IPS DF 6.9 (cell line): ENCODE measurements at places on chromosomes 12 and 14.
A peak's percentile ranks its signal among the peaks of the same experiment; 100 is the strongest.

DNA sequence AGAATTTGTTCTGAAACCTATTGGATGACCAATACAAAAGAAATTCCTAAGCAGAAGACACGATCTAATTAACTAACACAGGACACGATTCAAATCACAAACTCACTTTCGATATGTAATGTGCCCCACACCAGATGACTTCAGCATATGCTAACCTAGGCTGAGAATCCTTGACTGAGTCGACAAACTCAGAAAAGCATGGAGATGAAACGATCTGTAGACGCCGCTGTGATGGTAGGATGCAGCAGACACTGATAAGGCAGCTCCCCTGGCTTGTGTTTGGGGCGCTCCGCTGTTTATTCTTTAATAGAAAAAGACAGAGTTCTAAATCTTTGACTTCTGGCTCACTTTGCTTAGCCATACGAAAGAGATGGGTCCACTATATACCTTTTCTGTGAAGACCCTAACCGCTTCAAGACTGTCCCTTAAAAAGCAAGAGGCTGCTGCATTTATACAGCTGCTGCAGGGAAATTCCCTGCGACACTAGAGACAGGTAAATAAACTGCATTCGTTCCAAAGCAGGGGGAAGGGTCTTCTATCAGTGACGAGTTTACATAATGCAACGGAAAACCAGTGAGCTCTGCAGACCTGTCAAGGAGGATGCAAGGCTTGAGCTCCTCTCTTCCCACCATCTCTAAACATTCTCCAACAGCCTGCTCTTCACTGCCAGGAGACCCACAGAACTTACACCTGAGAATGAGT, 929 bp downstream of the CHD8 start:
- no peak for DNase-seq

- DNase-seq, result no peak
Observed at GRCh38 chr12:30448038-30448437, 247.6 kb downstream of the IPO8 start.

- no peak for DNase-seq
Observed at GRCh38 chr12:83179999-83180398, 493.3 kb downstream of the TMTC2 start.

DNA sequence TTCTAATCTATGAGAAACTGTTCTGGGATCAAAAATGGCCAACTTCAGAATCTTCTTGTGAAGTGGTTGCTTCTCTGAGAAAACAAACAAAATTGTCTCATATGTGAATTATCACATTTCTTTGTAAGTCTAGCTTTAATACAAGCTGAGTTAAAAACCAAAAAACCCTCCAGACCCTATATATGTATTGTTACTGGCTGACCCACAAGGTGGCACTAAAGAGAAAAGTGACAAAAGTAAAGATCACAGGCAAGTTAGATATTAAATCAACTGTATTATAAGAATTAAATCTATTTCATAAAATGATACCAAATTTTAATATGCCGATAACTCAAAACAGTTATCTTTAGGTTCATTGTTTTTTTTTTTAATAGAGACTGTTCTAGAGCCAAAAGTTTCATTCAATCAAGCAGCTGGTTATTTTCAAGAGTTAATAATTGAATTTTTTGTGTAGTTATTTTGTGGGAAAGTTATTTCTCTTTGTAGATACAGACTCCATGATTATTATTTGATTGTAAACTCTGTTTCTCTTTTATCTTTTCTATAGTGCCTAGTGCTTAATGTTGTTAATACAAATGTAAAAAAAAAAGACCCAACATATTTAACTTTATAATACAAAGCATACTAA, 7.5 kb upstream of the TRHDE start:
- no peak for DNase-seq

- DNase-seq, result no peak
Observed at GRCh38 chr14:54738009-54738408, 164.6 kb downstream of the GCH1 start.

DNA sequence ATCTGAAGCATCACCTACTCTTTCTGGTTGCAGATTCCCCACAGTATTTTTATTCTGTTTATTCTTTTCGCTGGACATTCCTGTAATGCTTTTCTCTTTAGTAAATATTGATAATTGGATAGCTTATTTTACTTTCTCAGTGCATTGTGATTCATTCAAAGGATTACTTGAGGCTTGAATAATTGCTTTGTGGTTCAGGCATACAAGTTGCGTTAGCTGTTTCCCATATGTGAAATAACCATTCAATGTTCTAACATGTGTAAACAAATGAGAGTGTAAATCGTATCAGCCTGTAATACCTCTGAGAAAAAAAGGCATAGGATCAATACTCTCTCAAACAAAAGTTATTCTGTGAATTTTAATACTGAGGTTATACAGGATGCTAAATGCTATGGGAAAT, 1004.2 kb upstream of the SEL1L start:
- DNase-seq, result no peak

- no peak for DNase-seq
Observed at GRCh38 chr14:22159099-22159498, 429.9 kb downstream of the DAD1 start.

- no peak for DNase-seq
Observed at GRCh38 chr14:72598306-72598705, 295.6 kb downstream of the DPF3 start.

DNA sequence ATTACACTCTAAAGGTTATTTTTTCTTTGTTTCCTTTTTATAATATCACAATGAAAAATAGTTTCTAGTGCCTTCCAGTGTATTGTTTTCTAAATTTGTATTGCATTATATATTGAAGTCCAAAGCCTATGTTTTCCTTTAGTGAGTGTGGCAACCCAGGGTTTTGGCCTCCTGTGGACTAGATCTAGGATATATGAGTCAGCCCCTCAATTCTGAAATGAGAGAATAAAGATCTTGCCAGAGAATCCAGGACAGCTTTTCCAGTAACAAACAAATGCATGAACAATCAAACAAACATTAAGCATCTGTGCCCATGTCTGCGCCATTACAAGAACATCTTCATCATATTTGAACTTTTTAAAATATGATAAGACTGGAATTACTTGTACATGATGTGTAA, 70.7 kb upstream of the SSTR1 start:
- DNase-seq, result no peak

- DNase-seq, result no peak
Observed at GRCh38 chr12:119940897-119941296, 48.1 kb upstream of the BICDL1 start.

GRCh38 chr12:84638811-84639368, 273.7 kb downstream of the SLC6A15 start:
- DNase-seq, result no peak

- no peak for DNase-seq
Observed at GRCh38 chr14:95652690-95653089, 33.5 kb upstream of the TCL1B start.

DNA sequence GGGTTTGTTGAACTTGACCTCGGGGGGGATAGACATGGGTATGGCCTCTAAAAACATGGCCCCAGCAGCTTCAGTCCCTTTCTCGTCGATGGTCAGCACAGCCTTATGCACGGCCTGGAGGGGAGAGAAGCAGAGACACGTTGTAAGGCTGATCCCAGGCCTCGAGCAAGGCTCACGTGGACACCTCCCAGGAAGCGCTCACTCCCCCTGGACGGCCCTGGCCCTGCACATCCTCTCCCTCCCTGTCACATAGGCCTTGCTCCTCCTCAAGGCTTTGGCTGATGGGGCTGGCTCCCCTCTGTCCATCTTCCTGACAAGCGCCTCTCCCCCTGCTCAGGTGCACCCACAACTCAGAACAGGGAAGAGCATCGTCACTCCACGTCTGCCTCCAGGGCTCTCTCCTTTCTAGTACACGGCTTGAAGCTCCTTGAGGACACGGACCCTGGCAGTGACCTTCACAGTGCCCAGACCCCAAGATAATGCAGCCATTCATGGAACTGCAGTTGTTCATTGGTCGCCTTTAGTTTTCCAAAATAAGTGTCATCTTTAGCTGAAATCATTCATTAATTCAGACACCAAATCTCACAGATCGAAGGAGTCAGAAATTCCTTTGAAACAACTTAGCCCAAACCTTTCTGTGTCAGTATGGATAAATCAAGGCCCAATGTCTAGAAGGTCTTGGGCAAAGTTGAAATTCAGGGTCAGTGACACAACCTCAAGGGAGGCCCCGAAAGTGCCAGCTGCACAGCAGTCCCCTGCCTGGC, 9.7 kb downstream of the SERPINA1 start:
- no peak for DNase-seq

DNA sequence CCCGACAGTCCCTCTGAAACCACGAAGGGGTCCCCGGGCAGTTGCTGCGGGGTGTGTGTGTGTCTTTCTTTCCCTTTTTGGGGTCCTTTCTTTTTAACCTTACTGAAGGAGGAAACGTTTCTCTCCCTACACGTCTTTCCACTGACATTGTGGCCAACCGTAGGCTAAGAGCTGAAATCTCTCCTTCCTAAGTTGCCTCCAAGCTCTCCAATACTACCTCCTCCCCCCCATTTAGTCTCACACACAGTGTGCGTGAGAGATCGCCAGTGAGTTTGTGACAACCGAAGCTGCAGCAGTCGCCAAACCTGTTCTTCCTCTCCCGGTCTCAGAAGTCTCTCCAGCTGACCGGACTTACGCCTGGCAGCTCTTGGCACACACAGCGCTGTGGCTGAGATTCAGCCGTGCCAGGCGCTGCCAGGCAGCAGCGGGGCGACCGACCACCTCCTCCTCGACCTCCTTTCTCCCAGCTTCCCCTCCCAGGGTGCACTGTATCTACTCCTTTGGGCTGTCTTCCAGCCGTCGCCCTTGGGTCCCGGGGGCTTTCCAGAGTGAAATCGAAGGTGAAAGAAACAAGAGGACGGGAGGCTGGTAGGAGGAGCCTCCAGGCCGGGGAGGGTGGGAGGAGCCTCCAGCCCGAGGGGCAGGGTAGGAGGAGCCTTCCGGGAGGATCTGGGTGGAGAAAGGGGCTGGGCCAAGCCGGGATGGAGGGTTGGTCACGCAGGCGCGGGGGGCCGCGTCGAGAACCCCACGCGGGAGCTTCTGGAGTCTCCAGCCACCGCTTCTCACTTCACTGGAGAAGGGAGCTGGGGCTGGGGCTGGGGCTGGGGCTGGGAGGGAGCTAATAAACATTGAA, at the start of gene TMTC2:
Gene TMTC2 (plus strand): TSS at position 739 of the 853 bp plus-strand sequence.
- no peak for DNase-seq

GRCh38 chr12:1204581-1205121, 213.6 kb downstream of the ERC1 start:
- DNase-seq, result no peak

DNA sequence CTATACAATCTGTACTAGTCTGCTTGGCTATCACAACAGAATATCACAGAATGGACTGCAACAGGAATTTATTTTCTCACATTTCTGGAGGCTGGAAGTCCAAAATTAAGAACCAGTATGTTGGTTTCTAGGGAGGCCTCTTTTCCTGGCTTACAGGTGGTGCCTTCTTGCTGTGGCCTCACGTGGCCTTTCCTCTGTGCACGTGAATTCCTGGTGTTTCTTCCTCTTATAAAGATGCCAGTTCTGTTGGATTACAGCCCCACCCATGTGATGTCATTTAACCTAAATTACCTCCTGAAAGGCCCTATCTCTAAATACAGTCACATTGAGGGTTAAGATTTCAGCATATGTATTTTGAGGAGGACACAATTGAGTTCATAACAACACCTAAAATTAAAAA, 32.1 kb upstream of the C2CD5 start:
- DNase-seq, result no peak

DNA sequence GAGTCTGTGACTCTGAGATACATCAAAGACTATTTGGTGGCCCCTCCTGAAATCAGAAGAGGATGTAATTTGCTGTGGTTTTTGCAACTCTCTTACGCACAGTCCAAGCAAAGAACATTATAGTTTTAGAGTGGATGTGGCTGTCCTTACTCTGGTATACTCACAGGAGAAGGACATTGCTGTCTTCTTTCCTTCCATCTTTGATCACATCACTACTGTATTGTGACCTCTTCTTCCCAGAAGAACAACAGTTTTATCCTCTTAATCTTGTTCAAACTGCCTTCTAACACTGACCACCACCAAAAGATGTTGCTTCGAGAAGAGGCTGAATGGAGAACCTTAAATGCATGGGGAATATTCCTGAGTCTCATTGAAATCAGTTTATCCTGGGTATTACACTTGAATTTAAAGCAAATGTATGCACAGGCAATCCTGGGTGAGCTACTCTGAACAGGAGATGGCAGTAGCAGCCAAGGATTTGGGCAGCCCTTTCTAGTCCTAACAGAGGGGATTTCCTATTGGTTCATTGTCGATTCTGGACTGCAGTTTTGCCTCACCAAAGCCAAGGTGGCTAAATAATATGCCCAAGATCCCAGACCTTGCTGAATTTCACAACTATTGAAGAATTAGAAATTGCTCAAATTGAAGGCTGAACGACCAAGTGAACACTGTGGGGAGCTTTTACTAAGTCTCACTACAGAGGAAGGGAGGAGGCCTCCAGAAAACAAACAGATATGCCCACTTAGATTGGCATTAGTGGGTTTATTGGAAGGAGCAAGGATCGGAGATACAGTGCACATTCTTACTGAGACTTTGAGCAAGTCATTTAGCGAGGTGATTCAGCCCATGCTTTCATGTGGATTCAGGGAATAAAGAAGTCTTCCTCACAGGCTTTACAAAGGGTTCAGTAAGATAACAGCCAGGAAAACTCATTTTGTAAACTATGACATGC, 282.8 kb downstream of the PAWR start:
- peak; percentile 55 for DNase-seq

- DNase-seq, result no peak
Observed at GRCh38 chr12:45342171-45342570, 126.3 kb downstream of the ANO6 start.

- DNase-seq, result no peak
Observed at GRCh38 chr14:99270458-99271220, 1.4 kb downstream of the BCL11B start.

GRCh38 chr14:83463500-83464098, 1929.9 kb upstream of the SEL1L start:
- DNase-seq, result peak; percentile 52

- DNase-seq, result no peak
Observed at GRCh38 chr14:86088156-86088555, 558.2 kb downstream of the FLRT2 start.

GRCh38 chr12:26768611-26769603, 64.1 kb downstream of the ITPR2 start:
- no peak for DNase-seq

GRCh38 chr14:103259184-103259583, 74.9 kb upstream of the EIF5 start:
- DNase-seq, result no peak

- no peak for DNase-seq
Observed at GRCh38 chr14:55180006-55180405, 11.4 kb downstream of the DLGAP5 start.

DNA sequence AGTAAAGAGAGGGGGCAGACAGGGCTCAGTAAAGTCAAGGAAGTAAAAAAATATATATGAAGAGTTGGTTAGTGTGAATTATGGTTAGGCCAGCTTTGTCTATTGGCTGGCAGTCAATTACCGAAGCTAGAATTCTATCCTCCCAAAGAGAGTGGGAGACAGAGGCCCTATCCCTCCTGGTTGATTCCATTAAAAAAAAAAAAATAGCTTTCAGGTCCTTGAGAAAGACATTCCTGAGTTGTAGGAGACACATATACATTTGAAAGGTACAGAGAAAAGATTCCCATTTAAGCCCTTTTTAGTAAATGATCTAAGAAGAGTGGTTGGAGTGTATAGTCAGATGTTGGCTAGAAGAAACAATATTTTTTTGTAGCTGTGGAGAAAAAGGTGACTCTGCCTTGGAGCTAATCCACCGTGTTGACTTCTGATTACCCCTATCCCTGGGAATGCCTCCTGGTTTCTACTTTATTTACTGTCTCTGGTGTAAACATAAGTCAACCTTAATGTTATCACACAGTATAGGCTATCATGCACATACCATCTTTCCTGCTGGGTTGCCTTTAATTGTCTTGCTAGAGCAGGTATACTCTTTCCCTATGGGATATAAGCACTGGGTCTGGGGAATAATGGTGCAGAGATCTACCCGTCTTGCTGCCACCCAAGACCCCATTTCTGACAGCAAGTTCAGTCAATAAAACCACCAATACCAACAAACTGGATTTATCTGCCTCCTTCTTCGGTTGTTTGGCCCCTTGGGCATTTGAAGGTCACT, 859.9 kb upstream of the ATXN7L3B start:
- no peak for DNase-seq
